ENCODE measurements at places on chromosomes 1 and 21.

DNA sequence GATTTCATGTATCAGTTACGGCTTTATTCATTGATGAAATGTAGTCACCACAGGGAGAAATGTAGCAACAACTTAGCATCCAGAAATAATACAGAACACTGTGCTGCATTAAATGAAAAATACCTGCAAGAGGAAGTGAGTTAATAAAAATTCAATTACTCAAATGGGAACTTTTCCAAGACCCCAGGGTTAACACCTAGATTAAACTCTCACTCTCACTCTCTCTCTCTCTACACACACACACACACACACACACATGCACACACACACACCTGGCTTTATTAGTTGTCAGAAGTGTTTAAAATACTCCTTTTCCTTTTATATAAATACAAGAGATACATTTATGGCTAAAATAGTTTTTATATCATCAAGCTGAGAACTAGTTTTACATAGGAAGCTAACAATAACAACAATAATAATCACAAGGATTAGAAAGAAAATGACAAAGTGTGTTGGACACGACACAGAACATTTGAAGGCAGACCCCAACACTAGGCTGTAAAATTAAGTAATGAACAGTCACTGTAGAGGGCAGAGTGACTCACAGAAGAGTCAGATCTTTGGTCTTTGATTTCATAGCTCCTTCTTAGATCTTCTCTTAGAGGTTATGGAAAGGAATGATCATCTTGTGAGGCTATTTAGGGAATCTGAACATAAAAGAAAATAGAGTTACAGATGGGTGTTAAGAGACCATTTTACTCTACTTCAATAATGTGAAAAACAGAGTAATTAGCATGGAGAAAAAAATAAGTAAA is 1266.0 kb upstream of the ADGRL2 start:
- peak; percentile 5 for DNase-seq

DNA sequence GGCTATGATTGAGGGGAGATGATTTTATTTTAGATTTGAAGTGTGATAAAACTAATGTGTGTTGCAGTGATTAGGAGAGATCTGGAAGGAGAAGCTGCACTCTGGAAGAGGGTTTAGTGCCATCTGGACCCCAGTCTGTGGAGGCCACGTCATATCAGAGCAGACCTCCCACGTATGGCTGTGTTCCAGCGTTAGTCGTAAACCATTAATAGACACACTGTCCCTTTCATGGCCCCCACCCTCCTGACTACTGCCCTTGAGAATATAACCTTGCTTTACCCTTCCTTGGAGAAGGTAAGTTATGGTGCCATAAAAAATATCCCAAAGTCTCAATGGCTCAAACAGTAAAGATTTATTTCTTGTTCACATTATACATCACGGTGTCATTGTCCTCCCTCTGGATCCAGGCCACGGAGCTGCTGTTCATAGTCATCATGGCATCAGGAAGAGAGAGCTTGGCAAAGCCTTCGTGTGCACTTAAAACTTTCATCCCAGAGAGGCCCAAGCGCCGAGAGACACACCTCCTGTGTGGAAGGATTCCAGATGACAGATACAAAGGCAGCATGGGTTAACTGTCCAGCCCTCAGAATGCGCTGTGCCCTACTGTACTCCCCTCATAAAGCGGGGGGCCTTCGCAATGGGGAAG is 33.2 kb downstream of the RHOU start:
- DNase-seq = no peak

DNA sequence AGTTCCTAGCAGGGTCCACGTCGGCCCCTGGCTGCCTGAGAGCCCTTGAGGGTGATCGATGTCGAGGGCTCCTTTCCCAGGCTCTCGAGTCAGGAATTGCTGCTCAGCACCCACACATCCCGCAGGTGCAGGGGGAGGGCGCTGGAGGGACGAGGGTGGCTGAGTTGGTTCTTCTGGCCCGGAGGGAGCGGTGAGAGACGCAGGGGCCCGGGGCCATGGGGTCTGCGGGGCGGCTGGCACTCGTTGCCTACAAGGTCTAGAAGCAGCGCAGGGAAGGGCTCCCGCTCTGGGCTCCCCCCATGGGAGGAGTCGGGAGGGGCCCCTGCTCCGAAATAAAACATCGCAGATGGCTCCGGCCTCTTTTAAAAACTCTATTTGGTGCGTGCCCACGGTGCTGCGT is 18.2 kb downstream of the PANK4 start:
- no peak for DNase-seq

DNA sequence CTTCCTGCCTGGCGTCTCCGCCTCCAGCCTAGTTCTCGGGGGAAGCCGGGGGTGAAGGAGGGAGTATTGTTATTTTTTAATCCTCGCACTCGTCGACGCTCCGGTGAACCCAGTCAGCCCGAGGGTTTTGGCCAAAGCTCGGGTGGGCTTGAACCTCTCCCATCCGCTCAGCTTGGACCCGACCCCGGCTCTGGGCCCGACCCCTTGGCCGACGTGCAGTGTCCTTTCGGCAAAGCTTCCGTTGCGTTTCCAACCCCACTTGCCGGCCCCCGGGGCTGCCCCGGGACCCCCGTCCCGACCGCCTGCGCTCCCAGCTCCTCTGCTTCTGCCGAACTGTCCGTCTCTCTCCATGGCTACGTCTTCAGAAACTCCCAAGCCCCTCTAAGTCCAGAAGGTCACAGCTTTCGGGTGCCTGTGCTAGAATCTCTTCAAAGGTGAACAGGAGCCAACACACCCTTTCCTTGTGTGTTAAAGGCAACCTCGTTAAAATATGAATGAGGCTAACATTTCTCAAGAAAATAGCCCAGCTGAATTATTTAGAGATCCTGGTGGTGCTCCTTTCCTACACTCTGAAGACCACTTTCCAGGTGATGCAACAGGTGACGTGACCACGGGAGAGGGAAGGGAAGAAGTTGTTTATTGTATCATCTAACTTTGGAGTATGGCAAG is 647 bp downstream of the DESI2 start:
- DNase-seq = no peak

GRCh38 chr1:119715542-119715941 is 3.8 kb downstream of the PHGDH start:
- DNase-seq = no peak

- DNase-seq = no peak
Observed at GRCh38 chr1:3658231-3658615, 5.9 kb downstream of the TP73 start.

- no peak for DNase-seq
Observed at GRCh38 chr1:209774592-209774991, 9.8 kb downstream of the C1orf74 start.

- no peak for DNase-seq
Observed at GRCh38 chr1:66350001-66350547, 183.9 kb upstream of the SGIP1 start.

DNA sequence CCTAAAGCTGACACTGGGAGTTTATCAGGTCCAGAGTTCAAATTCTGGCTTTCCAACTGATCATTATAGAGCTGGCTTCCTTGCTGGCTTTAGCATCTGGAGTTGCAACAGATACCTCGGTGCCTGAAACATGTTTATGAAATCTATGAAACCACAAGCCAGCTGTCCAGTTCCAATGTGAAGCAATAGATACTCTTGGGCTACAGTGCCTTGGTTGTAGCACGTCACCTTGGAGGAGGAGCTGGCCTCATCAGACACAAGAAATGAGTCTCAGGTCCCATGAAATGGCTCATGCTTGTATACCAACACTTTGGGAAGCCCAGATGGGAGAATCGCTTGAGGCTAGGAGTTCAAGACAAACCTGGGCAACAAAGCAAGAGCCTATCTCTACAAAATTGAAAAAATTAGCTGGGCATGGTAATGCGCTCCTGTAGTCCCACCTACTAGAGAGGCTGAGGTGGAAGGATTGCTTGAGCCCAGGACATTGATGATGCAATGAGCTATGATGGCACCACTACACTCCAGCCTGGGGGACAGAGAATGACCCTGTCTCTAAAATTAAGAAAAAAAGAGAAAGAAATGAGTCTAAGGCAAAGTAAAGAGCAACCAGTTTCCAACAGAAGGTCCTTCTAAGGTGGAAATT is 132.5 kb upstream of the ZNF648 start:
- DNase-seq = peak; percentile 9

GRCh38 chr1:2003541-2004131 is at the start of gene CFAP74:
Gene CFAP74 (minus strand): TSS chr1:2003786. CDS start chr1:1990956, 12,830 bp downstream.
- DNase-seq = no peak

- no peak for DNase-seq
Observed at GRCh38 chr1:18882486-18882885, 19.9 kb downstream of the ALDH4A1 start.

DNA sequence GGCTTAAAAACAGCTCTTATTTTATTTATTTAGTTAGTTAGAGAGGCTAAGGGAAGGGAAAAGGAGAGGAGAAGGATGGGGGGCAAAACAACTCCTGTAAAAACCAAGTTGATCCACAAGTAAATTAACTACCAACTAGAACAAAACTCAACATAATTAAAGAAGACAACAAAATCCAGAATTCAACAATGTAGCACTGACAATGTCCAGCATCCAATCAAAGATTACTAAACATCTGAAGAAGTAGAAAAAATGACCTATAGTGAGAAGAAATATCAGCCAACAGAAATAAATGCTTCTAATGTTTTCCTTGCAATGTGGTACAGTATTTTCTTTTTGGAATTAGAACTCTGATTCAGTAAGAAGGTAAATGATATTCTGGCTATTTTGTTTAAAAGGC is 160.1 kb downstream of the CDC7 start:
- no peak for DNase-seq

- DNase-seq = peak; percentile 86
Observed at GRCh38 chr1:241950390-241950789, 7.2 kb upstream of the BECN2 start.

GRCh38 chr1:48869116-48869893 is 92.6 kb upstream of the BEND5 start:
- no peak for DNase-seq

GRCh38 chr21:32554832-32555638 is 30.3 kb downstream of the TCP10L start:
- DNase-seq = no peak

GRCh38 chr21:43919871-43920801 is 55.1 kb downstream of the AGPAT3 start:
- no peak for DNase-seq

GRCh38 chr1:33319949-33320618 is 814 bp downstream of the A3GALT2 start:
- no peak for DNase-seq

DNA sequence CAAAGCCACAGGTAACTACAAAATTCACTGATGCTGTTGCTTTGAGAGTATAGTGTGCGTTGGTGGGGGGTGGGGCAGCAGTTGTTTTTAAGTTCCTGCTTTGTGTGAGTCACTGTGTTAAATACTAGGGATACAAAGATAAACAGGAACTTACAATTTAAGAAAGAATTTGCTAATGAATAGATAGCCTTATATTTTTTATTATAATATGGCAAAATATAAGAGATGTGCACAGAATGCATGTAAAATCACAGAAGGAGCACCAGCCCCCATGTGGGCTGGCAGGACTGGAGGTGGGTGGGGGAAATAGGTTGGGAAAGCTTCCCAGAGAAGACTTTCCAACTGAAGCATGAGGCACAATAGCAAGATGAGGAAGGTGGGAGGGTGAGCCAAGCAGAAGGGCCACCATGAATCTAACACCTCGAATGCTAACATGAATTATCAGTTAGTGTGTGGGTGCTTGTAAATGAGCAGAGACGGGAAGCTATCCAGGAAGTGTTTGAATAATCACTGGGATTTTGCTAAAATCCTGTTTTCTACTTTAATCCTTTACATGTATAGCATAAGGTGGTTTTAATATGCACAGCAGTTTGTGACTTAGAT is 57.0 kb upstream of the RAVER2 start:
- no peak for DNase-seq

- no peak for DNase-seq
Observed at GRCh38 chr1:226688056-226688748, 50.9 kb downstream of the ITPKB start.

DNA sequence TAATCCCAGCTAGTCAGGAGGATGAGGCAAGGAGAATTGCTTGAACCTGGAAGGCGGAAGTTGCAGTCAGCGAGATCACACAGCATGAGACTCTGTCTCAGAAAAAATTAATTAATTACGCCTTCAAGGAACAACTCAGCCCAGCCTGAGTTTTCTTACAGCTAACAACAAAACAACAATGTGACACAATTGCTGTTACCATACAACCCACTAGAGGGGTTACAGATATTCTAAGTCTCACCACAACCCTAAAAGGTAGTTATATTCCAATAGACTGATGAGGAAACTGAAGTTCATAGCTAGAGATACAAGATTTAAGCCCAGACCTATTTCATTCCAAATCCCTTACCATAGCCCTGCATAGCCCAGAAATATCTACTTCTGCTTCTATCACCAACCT is 2.9 kb upstream of the LRRC8C start:
- no peak for DNase-seq

DNA sequence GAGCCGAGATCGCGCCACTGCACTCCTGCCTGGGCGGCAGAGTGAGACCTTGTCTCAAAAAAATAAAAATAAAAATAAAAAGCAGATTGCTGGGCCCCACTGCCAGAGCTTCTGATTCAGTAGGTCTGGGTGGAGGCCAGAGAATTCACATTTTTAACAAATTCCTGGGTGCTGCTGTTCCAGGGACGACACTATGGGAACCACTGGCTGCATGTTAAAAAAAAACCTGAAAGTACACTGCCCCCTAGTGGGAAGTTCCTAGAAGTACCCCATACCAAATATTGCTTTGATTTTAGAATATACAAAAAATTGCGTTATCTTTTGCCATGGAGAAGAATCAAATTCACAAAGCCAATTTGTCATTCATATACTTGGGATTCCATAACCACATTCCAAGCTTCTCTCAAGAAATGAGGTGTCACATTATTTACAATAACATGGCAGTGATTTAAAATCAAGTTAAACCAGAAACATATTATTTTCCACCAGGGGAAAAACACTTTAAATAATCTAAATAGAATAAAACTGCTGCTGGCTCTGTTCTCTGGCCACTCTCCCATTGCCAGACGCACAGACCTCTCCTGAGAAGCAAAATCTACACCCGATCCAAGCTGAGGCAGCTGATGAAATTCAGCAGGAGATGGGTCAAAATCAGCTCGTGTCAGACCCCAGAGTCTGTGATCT is 27.4 kb downstream of the SYF2 start:
- DNase-seq = peak; percentile 31

DNA sequence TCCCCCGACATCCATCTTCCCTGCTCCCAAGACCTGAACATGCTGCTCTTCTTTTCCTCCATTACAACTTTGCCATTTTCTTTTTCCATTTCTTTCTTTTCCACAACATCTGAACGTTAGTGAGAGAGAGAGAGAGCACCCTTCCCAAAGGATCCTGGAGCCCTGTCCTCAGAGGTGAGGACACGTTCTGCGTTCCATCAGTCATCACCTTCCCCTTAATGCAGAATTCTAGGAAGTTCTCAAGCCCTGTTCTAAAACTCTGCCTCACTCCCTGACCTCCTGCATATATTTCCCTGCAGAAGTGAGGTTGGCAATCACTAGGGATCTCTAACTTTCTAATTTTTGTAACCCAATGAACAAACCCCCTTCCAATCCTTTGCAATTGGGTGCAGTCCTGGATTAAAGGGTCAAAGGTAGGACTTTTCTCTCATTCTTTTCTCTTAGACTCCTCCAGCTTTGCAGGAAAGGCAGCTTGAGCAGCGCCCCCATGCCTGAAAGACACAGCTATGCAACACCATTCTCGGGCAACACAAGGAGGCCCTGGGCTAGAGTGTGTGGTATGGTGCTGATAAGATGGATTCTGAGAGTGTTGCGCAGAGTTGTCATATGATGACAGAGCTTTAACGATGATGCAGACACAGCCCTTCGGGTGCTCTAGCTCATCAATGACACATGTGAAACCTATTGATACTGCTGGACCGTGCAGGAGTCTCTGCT is 59.2 kb upstream of the TNR start:
- DNase-seq = no peak

- no peak for DNase-seq
Observed at GRCh38 chr1:206510371-206510770, 3.0 kb downstream of the RASSF5 start.
